ELR (cell line): ENCODE measurements at places on chromosomes 7 and 10.

DNA sequence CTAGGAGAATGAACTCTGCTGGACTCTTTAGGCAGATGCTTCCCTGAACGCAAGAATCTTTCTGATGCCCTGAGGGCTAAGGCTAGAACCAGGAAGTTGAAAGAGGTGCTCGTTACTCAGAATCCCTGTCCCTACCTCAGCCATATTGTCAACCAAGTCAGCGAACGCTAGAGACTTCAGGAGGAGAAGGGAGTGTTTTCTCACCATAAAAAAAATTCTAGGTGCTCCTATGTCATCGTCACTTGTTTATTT is 359.4 kb downstream of the PRPF18 start:
- peak; percentile 36 for DNase-seq

GRCh38 chr7:33055158-33055557 is 7.4 kb downstream of the NT5C3A start:
- DNase-seq = no peak

DNA sequence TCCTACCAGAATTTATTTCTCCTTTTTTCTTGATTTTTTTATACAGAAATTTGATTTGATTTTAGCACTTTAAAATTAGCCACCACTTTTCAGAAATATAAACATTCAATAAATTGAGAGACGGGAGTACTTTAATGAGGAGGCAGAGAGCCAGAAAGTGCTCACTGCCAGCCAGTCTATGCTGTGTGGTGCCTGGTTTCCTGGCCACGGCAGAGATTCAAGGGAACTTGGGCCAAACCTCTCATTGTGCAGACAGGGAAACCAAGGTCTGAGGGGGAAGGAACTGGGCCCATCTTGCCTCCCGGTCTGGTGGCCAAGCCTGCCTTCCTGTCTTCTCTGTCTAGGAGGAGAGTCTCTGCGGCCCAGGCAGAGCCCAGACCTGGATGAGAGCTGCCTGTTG is 25.9 kb downstream of the ADAMTS14 start:
- no peak for DNase-seq

GRCh38 chr7:1437155-1437880 is 22.0 kb downstream of the MICALL2 start:
- DNase-seq = no peak

GRCh38 chr10:34751272-34751671 is 63.8 kb downstream of the PARD3 start:
- no peak for DNase-seq

GRCh38 chr10:126521399-126521798 is 133.1 kb upstream of the ADAM12 start:
- peak; percentile 49 for DNase-seq

GRCh38 chr10:124977161-124977560 is 35.2 kb downstream of the ZRANB1 start:
- DNase-seq = no peak

GRCh38 chr10:124282326-124282725 is 136.4 kb downstream of the OAT start:
- no peak for DNase-seq

- no peak for DNase-seq
Measured at GRCh38 chr10:115771755-115772154, 501.3 kb downstream of the GFRA1 start.

- DNase-seq = no peak
Measured at GRCh38 chr10:76010703-76011102, 579.3 kb downstream of the LRMDA start.

GRCh38 chr10:72274730-72275350 is 1.1 kb downstream of the DDIT4 start:
- peak; percentile 65 for DNase-seq

GRCh38 chr7:29239638-29240037 is 45.1 kb downstream of the CHN2 start:
- DNase-seq = no peak

DNA sequence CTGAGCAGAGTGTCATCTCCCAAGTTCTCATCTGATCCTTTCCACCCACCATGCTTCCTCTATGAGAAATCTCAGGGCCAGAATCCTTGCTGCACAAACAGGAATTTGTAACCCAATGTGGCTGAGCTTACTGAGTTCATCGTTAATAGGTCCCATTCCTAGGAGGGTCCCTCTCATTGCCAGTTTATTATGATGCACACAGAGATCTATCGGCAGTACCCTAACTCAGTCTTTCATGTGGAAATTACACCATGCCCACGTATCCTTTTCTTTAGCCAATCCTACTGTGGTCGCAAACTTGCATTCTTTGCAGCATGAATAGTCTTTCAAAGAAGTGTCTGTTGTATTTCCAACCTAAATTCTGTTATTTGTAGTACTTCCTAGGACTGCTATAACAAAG is 12.1 kb downstream of the TMEM236 start:
- DNase-seq = no peak

DNA sequence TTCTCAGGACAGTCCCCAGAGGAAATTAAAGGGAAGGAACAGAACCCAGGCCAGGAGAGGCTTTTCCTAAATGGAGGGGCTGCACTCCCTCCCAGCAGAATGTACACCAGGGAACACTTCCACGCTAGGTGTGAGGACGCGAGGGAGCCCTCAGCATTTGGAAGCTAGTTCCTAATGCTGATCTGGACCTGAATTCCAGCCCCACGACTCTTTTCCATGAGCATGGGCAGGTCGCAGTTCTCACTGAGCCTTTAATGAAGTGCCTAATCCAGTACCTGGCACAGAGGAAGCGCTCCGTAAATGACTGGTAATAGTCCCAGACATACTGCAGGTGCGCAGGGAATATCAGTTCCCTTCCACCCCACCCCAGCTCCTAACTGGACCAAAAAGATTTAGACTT is 1.1 kb downstream of the ALOX5 start:
- DNase-seq = no peak

- no peak for DNase-seq
Measured at GRCh38 chr7:115782696-115783490, 247.7 kb downstream of the TFEC start.

- DNase-seq = no peak
Measured at GRCh38 chr10:131906269-131906639, 5.4 kb downstream of the PPP2R2D start.

DNA sequence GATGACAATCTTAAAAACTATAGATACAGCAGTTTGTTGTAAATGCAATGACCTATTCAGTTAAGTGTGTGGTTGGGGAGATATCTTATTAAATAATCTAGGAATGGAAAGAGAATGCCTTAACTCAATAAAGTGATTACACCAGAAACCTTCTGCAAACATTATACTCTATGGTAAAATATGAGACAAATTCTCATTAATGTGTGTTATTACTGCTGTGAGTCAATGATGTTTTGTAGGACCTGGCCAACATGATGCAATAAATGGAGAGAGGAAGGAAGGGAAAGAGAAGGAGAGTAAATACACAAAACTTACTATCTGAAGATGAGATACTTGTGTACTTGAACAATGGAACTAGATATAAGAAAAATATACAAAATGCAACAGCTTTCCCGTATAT is 25.1 kb downstream of the MKX start:
- DNase-seq = no peak

GRCh38 chr7:142471820-142472219 is 214.0 kb upstream of the PRSS58 start:
- DNase-seq = no peak

DNA sequence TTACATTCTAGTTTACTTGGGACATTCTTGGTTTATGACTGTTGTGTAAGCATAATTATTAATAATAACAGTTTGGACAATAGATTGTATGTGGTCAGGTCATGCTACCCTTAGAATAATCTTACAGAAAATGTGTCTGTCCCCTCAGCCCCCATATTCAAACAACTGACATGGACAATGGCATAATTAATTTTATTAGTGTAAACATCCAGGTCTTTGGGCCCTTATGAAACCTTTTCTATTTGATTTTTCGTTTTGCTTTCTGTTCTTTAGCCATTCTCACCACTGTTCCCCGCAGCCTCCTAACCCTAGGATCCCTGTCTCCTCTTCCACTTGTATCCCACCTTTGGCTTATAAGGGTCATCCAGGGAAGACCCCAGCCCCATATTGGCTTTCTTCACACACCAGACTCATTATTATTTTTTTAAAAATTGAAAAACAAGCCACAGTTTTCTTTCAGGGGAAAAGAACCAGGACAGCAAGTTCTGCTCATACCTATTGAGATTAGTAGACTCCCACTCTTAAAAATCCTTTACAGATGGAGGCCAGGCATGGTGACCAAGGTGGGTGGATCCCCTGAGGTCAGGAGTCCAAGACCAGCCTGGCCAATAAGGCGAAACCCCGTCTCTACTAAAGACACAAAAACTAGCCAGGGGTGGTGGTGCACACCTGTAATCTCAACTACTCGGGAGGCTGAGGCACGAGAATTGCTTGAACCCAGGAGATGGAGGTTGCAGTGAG is 11.5 kb downstream of the VIM start:
- no peak for DNase-seq
